Hepatic stellate cell (primary cell): ENCODE measurements at places on chromosomes 6 and 20.

DNA sequence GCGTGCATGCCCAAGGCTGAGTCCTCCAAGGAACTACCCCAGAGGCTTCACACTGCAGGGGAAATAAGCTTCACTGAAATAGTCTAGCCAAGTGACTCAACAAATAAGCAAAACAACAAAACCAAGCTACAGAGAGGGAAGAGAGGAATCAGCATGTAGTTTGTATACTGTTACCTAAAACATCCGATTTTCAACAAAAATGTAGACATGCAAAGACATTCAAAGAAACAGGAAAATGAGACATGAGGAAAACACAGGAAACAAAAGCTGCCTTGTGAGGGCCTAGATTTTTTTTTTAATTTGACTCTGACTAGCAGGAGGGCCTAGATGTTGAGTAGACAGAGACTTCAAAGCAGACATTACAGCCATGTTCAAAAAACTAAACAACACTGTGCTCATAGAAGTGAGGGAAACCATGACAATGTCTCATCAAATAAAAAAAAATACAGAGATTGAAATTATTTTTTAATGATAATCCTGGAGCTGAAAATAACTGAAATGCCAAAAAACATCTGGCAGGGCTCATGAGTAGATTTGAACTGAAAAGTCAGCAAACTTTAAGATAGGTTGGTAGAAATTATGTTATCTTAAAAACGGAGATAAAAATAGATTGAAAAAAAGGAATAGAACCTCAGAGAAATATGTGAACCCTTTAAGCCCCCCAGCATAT lies 16.4 kb upstream of the KIF25 start:
- no peak for DNase-seq

- DNase-seq, result no peak
These were observed 1.6 kb upstream of the MDGA1 start for GRCh38 chr6:37699138-37699766.

GRCh38 chr6:94270091-94270948 lies 851.0 kb upstream of the EPHA7 start:
- no peak for DNase-seq

- no peak for DNase-seq
These were observed 63.3 kb downstream of the YTHDF1 start for GRCh38 chr20:63152322-63153253.
